ENCODE measurements at places on chromosomes 12 and 14.

DNA sequence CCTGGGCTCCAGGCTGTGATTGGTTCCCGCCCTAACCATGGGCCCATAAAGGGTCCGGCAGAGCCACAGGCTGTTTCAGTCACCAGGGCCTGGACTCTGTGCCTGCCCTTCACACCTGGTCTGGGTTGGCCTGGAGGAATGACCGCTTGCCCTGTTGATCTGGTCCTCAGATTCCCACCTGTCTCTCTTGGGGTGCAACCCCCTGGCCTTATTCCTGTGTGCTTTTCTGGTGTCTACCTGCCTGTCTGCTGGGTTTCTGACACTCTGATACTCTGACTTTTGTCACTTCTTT is 2.9 kb upstream of the KRT83 start:
- no peak for DNase-seq

DNA sequence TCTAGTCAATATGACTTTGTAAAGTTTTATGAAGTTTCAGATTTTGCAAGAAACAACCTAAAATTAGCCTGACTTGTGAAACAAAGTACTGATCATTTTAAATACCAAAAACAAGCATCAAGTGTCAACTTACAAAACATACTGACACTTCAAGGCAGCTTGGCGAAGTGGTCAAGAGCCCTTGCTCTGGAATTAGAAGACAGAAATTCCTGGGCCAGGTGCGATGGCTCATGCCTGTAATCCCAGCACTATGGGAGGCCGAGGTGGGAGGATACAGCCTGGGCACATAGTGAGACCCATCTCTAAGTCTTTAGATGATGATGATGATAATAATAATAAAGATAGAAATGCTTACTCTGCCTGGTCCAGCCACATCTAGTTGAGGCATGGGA is 45.4 kb upstream of the NR2C1 start:
- DNase-seq = no peak

- no peak for DNase-seq
Observed at GRCh38 chr12:77229640-77230442, 164.5 kb upstream of the E2F7 start.

- DNase-seq = no peak
Observed at GRCh38 chr12:23729359-23729758, 220.1 kb downstream of the SOX5 start.

DNA sequence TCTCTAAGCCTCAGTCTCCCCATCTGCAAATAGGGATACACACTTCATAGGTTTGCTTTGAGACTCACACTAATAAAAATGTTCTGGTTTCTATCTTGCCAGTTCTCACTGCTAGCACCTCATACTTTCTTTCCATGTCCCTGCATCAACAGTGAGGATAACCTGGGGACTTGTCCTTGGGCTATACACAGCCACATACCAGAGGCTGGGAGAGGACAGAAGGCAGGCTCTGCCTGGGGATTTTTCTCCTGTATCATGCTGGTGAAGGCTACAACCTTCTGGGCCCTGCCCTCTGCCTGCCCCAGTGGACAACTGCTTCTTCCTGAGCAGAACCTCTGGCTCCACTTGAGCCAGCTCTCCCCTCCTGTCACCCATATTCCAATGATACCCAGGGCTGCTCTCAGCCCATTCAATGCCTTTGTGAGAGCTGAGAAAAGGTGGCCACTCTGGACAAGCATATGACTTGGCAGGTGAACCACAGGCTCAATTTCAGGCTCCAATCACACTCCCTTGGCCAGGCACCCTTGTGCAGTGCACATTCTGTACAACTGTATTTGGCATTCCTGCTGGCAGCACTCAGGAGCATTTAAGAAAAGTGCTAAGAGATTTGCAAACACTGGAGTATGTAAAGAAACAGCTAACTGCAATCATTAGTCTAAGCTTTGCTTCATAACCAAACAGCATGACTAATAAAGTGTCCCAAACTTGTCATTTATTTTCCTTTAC is 135.8 kb upstream of the VRK1 start:
- no peak for DNase-seq

DNA sequence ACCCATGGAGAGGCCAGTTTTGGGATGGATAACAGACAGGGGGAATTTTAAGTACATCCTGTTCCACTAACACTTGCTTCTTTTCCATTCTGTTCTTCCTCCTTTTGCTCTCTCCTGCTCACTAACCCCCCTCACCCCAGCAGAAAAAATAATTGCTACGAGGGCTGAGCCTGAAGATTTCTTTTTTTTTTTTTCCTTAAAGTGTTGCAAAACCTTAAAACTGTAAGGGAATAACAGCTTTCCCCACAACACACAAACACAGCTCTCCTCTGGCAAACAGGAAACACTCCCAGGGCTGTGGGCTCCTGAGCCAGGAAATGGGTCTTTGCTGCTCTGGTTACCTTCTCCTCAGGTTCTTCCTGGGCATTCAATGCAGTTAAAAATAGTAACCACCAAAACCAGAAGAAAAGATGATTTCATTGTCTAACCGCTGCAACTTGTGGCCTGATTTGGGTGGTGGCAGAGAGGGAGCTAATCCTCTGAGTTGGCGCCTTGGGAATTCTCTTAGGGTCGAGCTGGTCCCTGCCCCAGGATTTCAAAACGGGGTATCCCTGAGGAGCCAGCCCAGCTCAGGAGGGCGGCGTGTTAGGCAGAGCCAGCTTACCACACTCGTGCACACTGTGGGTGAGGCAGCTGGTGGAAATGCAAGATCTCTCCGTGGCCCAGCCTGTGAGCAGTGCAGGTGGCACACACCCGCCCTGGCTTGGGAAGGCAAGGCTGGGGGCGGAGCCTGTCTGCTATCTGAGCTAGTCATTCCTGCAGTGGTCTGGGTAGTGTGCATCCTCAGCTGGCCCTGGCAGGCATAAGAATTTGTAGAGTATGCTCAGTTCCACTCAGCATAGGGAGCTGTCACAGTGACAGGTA is 17.1 kb upstream of the EMP1 start:
- peak; percentile 63 for DNase-seq

GRCh38 chr12:64669270-64669842 is 59.1 kb downstream of the RASSF3 start:
- DNase-seq = no peak

DNA sequence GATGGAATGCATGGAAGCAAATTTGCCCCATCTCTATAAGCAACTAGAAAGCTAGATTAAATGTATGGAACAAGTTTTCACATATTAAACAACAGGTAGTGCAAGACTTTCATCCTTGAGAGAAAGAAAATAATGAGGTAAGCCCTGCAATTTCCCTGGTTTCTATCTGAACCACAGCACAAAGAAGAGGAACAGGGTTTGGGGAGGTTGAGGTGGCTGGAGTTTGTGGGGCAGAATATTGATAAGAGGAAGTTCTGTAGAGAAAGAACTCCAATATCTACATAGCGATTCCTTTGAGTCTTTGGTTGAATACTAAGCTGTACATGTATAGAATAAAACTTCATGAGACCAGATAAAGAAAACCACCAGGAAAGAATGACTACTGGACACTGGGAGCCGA is 96.3 kb upstream of the CCND2 start:
- no peak for DNase-seq

GRCh38 chr12:111447571-111448265 is 42.0 kb downstream of the SH2B3 start:
- no peak for DNase-seq

- no peak for DNase-seq
Observed at GRCh38 chr12:51011955-51012354, 14.2 kb downstream of the SLC11A2 start.

DNA sequence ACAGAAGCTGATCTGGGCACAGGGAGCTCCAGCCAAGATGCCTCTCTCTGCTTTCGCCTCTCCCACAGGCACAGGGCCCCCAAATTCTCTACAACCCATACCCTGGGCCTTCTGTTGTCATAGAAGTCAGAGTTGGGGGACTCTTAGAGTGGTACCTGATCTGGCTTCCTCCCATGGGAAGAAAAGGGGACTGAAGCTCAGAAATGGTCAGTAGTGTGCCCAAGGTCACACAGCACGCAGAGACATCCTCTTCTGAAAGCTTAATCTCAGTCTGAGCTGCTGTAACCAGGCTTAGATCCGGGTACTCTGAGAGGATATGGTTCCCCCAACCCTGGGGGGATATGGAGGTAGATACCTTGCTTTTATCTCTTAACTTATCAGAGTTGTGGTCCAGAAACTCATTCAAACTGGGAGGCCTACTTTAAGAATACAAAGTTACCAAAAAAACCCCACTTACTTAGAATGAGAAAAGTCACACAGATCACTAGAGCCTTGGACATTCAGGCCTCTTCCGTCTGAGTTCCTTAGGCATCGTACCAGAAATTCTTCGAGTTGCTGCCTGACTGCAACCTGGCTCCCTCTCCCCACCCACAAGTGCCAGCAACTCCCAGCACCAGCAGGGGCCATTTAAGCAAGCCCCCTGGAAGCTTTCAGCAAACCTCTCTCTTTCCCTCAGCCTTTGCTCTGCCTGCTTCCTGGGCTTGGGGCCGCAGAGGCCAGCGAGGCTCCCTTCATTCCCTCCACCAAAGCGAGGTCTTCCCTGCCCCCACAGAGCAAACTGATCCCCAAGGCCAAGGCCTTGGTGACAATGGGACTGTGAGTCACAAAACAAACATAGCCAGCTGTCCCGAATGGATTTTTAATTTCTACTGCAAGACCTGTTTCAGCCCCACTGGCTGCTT is 13.9 kb downstream of the KRT7 start:
- DNase-seq = no peak

DNA sequence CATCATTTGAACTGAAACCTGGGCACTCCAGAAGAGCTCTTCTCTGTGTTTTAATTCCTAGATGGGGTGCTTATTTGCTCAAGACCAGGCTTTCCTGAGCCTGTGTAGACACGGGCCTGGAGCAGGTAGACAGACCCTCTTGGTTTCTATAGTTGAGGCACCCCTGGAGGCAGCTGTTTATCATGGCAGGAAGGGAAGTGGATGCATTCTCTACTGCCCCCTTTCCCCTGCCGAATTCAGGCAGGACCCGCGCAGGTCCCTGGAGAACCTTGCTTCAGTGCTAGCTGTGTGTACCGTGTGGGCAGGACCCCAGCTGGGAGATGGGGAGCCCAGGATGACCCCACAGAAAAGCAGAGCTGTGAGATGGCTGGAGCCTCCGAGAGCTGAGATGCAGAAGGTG is 6.0 kb downstream of the CACNA1C start:
- DNase-seq = no peak

GRCh38 chr12:69502345-69503081 is 32.3 kb downstream of the FRS2 start:
- no peak for DNase-seq

GRCh38 chr14:100222224-100223093 is 16.5 kb upstream of the YY1 start:
- no peak for DNase-seq

DNA sequence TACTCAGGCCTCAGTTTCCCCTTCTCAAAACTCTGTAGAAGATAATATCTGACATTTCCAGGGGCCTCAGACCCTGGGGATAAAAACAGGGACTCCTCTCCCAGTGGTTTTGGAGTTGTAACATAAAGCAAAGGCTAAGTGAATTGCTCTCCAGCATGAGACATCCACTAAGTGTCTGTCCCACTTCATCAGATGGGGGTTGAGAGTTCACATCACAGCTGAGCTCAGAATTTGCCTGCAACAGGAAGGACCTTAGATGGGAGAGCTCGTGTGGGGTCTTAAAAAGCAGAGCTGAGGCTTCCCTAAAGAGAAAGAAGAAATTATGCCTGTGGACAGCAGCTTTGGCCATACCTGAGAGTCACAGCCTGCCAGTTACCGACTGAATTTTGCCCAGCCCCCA is 61.1 kb downstream of the TBX5 start:
- no peak for DNase-seq

DNA sequence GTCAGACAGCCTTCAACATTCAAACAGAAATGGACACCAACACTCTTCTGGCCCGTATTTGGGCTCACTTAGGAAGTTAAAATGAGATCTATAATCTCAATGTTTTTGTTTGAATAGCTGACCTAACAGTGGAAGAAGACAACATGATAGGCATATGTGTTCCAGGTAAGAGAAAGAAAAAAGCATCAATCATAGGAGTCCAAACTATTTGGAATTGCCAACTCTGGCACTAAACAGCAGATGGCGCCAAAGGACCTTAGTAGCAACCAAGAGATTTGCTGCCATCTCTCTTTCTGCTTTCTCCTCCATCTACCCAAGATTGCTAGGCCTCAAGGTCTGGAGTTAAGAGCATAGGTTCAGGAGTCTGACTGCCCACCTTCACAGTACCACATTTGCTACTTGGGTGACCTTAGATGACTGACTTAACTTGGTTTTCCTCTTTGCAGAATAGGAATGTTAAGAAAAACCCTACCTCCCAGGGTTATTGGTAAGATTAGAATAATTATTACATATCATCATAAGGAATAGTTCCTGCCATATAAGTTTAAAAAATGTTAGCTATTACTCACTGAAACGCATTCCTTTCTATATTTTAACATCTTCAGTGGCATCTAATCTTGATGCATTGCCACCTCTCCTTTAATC is 30.2 kb downstream of the PEX5 start:
- peak; percentile 25 for DNase-seq

DNA sequence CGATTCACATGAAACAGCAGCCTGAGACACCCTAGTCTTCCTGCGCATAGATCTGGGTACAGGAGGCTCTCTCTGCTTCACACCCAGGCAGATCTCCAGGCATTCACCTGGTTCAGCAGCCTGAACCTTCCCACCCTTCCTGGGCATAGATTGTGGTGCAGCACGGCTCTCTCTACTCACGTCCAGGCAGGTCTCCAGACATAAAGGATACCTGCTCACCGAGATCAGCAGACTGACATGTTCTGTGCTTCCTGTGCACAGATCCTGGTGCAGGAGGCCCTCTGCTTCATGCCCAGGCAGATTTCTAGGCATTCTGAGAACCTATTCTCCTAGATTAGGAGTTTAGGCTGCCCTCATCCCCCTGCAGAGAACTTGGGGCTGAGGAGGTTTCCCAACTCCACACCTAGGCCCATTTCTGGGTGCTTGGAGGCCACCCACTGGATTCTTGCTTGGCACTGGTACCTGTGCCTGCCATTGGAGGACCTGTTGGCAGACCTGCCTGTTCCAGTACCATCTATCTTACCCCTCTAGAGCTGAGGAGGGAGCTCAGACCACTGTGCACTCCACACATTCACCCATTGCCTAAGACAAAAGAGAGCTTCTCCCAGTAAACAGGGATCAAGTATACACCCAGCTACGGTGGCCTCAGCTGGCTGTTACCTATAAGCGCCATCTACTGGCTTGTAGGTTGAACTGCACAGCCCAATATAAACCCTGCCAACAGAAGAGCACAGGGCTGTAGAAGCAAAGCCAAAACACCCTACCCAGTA is 28.0 kb upstream of the GARIN6 start:
- DNase-seq = no peak

DNA sequence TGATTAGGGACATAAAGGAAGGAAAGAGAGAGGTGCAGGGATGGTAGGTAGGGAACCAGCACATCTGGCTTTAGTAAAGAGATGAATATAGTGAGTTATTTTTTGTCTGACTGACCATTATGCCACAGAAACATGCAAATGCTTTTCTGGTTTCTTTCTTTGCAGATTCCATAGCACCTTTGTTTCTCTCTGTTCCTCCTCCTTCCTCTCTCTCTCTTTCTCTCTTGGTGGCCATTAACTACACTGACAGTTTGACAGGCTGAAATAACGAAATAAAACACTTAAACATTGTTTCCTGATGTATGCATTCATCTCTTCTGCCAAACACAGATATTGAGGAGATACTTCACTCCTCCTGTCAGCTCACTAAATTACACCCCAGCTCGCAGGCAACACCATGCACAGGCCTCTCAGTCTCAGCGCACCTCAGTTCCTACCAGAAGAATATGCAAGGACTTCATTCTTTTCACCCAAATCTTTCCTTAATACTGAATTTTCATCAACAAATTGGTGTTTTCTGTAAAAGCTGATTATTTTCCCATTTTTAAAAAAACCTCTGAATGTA is 406.9 kb upstream of the SOX5 start:
- DNase-seq = no peak

GRCh38 chr12:13273850-13274249 is 77.3 kb downstream of the EMP1 start:
- no peak for DNase-seq

Measured in stimulated activated CD8-positive, alpha-beta memory T cell treated with anti-CD3 and anti-CD28 coated beads, Interleukin-15, amount 100 ng/mL, for 48 hours (primary cell).